ENCODE measurements at places on chromosomes 12 and 14.

- DNase-seq, result no peak
These were observed 199.5 kb upstream of the PLEKHG7 start for GRCh38 chr12:92503029-92503931.

- DNase-seq, result no peak
These were observed 61.8 kb downstream of the PLBD1 start for GRCh38 chr12:14505626-14506596.

DNA sequence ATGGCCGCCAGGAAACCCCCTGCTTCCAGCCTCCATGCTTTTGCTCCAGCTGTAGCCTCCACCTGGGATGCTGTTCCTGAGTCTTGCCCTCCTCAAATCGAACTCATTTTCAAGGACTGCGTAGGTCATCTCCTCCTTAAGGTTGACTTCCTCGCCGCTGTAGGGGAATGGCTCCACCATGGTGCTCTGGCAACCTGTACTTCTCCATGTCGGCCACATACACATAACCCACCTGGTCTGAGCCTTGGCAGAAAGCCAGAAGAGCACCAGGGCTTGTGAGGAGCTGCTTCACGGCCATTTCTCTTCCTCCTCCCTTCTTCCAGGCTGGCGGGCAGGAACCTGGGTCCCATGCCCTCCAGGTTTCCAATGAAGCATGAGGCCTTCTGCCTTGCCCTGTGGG, 36.7 kb upstream of the BEGAIN start:
- no peak for DNase-seq

DNA sequence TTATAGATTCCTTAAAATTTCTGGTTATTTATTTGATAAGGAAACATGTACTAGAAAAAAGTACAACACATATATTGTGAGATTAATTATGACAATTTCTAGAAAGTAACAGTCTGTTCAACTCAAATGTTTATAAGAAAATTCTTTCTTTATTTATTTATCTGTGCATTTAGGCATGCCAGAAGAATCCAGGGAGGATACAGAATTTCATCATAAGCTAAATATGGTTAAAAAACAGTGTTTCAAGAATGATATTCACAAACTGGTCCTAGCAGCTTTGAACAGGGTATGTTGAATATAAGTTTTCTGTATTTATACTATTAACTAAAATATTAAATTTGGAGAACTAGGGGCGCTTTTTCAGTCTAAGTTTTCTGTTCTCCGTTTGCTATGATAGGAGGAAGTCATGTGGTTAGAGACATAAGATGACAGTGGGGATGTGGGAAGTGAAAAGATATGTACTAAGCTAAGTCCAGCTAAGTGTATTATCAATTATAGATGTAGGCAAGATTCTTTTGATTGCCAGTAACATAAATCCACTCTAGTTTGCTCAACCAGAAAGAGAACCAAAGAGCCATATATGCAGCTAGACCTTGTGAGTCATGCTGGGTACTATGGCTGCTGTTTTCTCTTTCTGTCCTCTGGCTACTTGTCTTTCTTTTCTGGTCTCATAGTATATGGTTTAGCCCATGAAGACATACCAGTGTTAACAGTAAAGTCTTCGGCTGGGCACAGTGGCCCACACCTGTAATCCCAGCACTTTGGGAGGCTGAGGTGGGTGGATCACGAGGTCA, 39.0 kb downstream of the LRRK2 start:
- DNase-seq, result no peak

DNA sequence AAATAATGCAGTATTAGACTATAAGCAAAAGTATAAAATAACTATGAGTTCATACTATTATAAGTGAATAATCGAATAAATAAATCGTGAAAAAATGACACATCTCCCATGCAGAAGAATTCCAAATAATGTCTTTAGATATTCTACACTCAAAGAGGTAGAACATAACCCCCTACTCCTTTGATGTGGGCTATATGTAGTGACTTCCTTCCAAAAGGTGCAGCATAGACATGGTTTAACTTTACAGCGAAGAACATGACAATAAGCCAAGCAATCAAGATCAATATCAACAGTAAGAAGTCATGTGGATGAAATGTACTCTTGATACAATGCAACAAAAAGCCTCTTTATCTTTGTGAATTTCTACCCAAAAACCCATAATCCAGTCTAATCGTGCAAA, 46.0 kb upstream of the HIF1A start:
- DNase-seq, result no peak
